ENCODE measurements at places on chromosomes 6 and 20.

DNA sequence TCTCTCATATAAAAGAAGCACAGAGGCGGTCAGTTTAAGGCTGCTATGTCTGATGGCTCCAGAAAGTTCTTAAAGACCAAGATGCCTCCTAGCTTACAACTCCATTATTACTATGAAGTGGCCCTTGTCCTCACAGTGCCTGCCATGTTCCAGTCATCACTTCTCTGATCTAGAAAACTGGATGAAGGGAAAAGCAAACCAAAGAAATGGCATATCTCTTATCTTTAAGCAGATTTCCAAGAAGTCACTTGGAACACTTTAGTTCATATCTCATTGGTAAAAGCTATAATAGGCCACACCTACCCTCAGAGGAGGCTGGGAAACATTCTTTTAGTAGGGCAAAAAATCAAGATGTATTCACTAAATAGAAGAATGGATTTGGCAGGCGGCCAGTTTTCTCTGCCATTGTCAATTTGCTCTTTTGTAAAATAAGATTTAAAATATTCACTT, 289.6 kb downstream of the TBC1D7 start:
- DNase-seq, result no peak

- no peak for DNase-seq
Observed at GRCh38 chr6:91340896-91341395, 754.1 kb upstream of the MAP3K7 start.

DNA sequence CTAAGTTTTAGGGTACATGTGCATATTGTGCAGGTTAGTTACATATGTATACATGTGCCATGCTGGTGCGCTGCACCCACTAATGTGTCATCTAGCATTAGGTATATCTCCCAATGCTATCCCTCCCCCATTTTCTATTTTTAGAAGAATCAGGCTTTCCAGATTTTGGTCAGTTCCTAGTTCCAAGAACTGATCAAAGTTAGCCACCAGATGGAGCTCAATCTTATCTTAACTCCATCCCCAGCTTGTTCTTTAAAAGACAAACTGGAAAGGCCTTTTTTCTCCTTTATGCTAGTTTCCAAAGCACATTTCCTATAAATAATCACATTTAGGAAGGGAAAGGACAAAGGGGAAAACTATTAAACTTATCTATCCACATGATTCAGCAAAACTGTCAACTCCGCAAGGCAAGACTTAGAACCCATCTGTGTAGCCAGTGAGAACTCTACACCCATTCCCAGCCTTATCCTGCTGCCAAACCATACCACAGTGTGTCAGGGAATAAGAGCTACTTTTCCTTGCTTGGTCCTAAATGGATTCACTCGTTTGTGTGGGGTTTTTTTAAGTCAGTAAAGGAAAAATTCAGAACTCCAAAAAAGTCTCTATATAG, 22.8 kb upstream of the KHDC1 start:
- DNase-seq, result no peak

- no peak for DNase-seq
Observed at GRCh38 chr6:17015551-17016381, 86.1 kb upstream of the STMND1 start.

DNA sequence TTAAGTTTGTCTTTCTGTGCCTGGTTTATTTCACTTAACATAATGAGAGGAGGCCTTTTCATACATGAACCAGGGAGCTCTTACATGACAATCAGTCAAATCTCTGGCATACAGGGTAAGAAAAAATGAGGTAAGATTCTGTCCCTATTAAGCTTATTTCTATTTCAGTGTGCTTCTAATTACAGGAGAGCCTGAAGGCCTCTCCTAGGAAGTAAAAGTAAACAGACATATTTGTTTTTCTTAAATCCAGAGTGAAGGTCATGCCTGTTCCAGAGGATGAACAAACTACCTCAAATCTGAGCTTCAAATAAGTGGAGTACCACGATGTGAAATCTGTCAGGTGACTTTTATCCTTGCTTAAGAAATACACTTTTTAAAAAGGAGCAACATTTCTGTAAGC, 72.6 kb downstream of the POPDC3 start:
- no peak for DNase-seq

DNA sequence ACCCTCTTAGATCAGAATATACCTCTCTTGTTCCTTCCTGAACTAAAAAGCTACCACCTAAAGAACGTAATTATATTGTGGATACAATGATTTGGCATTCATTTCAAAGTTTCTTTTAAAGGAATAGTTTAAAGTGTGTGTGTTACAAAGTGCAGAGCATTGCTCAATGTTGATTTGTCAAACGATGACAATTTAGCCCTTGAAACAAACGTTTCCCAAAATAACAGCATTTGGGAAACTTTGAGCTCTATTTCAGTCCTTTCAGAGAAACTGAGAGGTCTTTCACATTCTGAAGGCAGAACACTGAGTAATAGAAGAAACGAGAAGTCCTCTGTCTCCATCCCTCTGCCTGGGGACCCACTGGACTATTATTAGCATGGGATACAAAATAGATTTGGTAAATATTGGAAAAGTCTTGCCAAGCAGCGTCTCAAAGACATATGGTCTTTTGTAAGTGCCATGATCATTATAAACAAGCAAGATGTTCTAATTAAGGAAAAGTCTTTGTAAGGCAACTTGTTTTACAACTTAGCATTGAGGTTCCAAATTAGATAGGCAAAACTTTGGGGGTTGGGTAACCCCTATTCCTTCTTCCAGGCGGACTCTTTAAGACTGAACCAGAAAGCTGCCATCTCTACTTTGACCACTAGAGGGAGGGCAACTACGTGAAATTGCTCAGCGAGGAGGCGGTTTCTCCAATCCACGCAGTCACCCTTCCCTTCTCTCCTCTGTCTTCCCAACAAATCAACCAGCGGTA, 208.8 kb downstream of the RNF144B start:
- DNase-seq, result no peak

GRCh38 chr6:43215066-43215465, 14.2 kb downstream of the DNPH1 start:
- no peak for DNase-seq

GRCh38 chr6:158472447-158472846, 87.4 kb upstream of the TMEM181 start:
- no peak for DNase-seq

All from stimulated activated CD4-positive, alpha-beta T cell treated with anti-CD3 and anti-CD28 coated beads, TNF-alpha, amount 100 ng/mL, for 4 hours (primary cell).